Progenitor cell of endocrine pancreas (in vitro differentiated cells): ENCODE measurements at places on chromosomes 4 and X.

GRCh38 chrX:69149466-69150280 is 15.6 kb downstream of the PJA1 start:
- no peak for DNase-seq

DNA sequence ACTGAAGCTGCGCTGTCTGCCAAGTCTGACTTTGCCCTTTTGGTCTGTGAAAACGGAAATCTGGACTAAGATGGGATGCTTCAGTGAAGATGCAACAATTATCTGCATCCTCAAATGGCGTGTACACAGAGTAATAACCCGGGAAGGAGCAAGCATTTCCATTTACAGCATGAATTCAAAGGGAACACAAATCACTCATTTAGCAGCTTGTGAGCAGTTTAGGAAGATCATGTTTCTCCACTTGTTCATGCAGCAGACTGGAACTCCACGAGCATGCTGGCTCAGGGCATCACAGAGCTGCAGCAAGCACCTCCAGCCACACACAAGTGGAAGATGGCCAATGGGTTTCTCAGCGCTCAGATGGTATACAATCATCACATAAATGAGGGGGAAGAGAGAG is 175.5 kb downstream of the NLGN4X start:
- DNase-seq: no peak

- no peak for DNase-seq
These were observed 132.7 kb downstream of the PJA1 start for GRCh38 chrX:69032601-69033000.

GRCh38 chr4:30538794-30539193 is 181.4 kb upstream of the PCDH7 start:
- DNase-seq: no peak

GRCh38 chr4:188433741-188434315 is 294.6 kb downstream of the TRIML1 start:
- DNase-seq: no peak

DNA sequence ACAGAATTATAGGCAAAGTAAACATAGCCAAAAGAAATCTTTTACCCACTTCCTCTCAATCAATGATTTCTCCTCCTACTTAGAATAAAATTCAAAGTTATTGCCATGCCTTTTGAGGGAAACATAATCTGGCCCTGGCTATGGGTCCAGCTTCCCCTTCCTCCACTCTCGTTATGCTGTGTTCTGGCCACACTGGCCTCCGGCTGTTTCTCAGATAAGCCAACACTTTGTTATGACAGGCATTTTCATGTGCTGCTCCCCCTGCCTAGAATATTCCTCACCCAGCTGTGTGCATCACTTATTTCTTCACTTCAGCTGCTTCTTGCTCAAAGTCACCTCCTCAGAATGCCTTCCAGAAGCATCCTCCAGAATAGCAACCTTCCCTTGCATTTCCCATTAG is 386.6 kb upstream of the AADAT start:
- DNase-seq: no peak

DNA sequence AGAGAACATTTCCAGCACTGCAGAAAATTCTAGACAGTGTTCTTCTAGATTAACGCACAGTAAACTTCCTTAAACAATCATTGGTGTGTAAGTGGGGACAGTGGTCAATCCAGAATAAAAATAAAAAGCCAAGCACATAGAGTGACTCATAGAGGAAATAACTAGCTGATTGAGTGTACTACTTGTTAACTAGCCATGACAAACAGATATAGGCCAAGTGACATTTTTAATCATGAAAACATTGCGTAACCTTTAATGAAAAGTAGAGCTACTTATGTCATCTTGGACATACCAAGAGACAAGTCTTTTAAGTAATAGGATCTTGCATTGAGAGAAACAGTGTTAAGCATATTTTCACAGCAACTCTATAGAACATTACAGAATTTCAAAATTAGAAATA is 233.9 kb upstream of the MAB21L2 start:
- DNase-seq: no peak

GRCh38 chr4:38176165-38176564 is 216.0 kb downstream of the PTTG2 start:
- no peak for DNase-seq

- DNase-seq: no peak
These were observed 1544.1 kb upstream of the ADGRL3 start for GRCh38 chr4:59655996-59656395.

DNA sequence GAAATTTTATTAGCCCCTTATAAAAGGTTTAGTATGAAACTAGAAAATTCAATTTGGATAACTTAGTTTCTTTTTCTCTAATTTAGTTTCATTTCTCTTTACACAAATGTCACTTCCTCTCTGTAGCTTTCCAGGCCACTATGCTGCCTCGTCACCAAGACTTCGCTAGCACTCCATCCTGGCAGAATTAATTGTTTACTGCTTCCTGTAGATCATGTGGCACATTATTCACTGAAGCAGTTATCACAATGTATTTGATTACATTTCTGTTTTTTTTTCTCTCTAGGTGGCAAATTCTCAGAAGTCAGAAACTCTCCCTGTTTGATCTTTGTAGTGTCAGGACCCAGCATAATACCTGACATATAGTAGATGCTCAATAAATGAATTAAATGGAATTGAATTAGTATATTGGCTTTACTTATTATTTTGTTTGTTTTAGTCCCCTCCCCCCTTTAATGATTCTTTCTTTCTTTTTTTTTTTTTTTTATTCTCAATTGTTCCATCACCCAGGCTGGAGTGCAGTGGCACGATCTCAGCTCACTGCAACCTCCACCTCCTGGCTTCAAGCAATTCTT is 9.3 kb upstream of the SAT1 start:
- DNase-seq: no peak

GRCh38 chr4:20178902-20179576 is 72.7 kb upstream of the SLIT2 start:
- DNase-seq: no peak
